T-helper 2 cell treated with Interferon-gamma antibody and Interleukin-4, amounts not matched to agents 5 μg/mL and 100 μg/mL, for 36 hours (primary cell): ENCODE measurements at places on chromosomes 1 and 21.
A peak's percentile ranks its signal among the peaks of the same experiment; 100 is the strongest.

DNA sequence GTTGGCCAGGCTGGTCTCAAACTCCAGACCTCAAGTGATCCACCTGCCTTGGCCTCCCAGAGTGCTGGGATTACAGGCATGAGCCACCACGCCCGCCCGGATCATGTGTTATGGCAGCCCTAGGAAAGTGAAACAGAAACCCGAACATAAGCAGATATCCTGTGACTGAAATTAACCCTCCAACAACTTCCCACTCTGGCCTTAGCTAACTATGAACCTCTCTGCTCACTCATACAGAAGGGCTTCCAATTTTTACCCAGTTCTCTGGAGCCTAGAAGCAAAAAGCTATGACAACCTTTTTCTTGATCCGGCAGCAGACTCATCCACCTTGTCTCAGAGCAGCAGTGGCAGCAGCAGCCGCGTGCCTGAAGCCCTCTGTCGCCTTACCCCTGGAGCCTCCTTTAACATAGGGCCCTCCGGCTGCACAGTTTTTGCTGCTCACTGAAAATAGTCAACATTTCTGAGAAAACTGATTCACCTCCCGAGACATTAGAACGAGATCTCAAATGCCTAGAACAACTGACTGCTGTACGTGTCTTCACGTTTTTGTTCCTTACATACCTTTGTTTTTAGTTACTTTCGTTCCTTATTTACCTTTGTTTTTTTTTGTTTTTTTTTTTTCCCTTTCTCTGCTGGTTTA lies 9.3 kb downstream of the CBR1 start:
- peak; percentile 32 for DNase-seq

- no peak for DNase-seq
These were observed 7.9 kb downstream of the KYAT3 start for GRCh38 chr1:88984569-88984968.

GRCh38 chr1:85134583-85135391 lies 66.0 kb downstream of the SYDE2 start:
- DNase-seq, result no peak

- DNase-seq, result no peak
These were observed 9.5 kb upstream of the GSTM3 start for GRCh38 chr1:109750241-109750882.

DNA sequence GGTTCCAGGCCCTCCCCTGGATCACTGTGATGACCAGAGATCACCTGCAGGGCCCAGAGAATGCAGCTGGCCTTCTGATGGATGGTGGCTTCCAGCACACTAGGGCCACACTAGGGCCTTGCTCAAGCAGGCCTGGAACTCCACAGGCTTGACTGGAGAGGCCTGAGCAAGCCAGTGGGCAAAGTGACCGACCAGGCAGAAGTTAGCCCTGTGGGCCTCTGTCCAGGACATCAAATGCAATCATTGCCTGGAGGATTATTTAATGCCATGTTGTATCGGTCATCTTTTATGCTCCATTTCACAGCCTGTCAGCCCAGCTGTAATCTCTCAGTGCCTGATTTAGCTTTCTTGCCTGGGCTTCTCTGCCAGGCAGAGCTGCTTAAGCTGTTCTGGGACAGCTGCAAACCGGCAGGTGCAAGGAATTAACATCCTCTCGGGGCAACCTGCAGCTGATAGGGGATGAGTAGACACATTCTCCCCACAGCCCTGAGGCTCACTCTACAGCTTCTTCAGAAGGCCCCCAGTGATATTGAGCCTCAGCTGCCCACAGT lies 17.7 kb downstream of the NENF start:
- no peak for DNase-seq

- no peak for DNase-seq
These were observed 18.8 kb downstream of the PKNOX1 start for GRCh38 chr21:42993051-42993712.

DNA sequence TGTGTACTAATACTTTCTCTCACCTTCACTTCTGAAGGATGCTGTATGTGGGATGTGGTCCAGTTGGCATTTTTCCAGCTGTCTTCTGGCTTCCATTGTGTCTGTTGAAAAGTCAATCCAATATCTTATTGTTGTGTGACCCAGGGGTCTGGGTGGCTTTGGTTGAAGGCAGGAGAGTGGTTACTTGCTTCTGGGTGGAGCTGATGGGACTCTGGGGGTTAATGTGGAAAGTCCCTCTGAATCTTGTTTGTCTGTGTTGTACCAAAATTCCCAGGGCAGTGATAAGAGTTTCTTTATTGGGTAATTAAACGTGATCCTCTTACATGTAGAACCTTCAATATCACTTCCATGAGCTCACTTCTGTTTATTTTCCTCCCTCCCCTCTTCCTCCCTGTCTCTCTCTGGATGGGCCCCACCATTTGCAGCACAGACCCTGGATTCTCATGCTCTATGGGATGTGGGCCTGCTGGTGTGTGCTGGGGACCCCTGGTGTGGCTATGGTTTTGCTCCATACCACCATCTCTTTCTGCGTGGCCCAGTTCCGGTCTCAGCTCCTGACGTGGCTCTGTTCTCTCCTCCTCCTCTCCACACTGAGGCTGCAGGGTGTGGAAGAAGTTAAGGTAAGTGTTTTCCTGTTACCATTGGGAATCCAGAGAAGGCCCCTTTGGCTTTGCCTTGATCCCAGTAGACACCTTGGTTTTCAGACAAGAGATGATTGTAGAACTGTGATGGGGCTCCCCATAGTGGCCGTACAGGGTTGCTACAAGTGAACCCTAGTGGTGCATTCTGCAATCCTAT lies 71.5 kb downstream of the HHAT start:
- peak; percentile 31 for DNase-seq

- no peak for DNase-seq
These were observed 17.8 kb downstream of the PKNOX1 start for GRCh38 chr21:42991992-42992740.

DNA sequence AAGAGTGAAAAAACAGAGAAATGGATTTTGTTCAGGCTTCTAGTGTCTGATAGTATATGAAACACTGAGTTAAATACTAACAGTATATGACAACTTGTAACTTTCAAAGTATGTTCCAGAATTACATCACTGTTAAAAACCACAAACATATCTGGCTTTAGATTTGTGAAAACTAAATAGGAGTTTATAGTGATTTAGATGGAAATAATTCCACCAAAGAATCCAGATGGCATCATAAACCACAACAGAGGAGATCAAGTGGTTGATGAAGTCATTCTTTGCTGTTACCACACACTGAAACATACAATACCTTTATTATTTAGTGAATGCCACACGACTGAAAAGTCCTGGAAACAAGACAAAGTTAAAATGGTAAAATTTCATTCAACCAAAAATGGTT lies 37.2 kb downstream of the ALG14 start:
- DNase-seq, result no peak

DNA sequence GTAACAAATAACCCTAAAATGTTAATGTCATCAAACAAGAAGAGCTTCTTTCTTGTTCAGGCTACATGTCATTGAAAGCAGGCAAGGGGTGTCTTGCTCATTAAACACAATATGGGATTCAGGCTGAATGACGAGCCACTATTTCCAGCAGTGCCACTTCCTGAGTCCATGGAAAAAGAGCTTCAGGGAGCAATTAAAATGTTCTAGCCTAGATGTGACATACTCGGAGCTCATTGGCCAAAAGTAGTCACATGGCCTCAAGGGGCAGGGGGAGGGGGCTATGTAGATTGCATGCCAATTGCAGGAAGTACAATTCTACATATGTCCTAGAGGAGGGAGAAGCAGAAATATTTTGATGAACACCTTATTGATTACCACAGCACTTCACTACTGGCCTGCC lies 685.3 kb upstream of the ADGRL2 start:
- no peak for DNase-seq

DNA sequence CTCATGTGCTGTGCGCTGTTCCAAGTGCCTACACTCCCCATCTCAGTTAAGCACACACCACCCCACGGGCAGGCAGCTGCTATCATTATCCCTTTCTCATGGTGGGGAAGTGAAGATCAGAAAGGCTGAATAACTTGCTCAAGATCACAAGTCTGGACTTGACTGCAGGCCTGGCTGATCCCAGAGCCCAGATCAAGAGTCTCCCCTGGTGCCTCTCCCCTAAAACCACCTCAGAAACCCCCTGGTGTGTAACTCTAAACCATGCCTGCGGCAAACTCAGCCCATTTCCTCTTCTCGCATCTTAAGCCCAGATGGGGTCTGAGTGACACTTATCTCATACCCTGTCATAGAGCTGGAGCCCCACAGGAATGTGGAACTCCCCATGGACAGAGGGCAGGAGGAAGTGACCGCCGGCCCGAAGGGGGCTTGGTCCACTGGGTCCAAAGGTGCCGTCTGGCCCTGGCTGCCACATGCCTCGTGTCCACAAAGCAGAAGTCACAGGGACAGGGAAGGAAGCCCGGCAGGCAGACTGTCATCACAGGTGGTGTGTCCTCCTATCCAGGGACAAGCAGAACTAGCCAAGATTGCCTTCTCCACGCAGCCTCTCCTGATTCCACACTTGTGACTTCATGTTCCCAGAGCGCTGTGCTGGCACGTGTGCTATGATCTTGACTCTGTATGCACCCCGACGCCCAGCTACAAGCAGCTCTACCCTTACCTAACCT lies 92.1 kb downstream of the SYF2 start:
- no peak for DNase-seq

DNA sequence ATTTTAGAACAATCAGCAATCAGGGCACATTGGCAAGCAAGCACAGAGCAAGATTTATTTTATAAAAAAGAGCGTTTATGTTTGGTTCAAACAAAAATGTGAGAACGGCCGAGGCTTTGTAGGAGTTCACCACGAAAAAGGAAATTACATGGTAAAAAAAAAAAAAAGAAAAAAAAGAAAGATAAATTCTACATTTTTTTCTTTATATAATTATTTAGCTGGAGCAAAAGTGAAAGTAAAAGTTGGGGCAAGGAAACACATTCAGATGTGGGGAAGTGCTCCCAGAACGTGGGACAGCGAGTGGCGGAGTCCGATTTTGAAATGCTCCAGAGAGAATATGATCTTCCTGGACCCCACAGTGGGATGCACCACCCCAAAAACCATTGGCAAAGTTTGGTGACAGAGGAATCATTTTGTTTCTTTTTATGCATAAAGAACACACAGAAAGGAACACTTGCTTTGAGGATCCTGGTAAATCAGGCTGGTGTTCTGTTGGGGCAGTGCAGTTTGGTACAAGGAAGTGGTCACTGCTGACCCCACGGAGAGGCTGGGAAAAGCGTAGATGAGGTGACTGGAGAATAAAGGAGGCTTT lies 16.3 kb upstream of the ATP5PO start:
- DNase-seq, result no peak

GRCh38 chr1:1216770-1217620 lies 3.0 kb upstream of the TNFRSF4 start:
- DNase-seq, result no peak

DNA sequence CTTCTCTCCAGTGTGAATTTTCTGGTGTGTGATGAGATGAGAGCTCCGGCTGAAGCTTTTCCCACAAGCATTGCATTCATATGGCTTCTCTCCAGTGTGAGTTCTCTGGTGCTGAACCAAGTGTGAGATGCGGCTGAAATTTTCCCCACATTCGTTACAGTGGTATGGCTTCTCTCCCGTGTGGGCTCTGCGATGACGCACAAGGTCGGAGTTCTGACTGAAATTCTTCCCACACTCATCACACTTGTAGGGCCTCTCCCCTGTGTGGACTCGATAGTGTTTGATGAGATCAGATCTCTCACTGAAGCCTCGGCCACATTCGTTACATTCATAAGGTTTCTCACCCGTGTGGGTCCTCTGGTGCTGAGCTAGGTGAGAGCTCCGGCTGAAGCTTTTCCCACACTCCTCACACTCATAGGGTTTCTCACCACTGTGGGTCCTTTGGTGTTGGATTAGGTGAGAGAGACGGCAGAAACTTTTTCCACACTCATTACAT lies 7.4 kb downstream of the ZNF436 start:
- no peak for DNase-seq

DNA sequence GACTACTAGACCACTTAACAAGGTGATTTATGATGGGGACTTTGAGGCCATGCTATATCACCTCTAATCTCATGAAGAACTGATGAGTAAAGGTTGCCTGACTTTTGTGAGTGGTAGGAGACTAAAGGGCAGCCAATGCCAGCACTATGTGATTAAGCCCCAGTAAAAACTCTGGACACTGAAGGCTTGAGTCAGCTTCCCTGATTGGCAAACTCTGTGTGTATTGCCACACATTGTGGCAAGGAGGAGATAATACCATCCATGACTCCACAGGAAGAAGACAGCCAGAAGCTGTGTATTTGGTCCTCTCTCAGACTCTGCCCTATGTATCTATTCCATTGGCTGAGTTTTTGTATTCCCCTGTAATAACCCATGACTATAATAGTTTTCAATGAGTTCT lies 413.3 kb upstream of the ZRANB2 start:
- no peak for DNase-seq

- DNase-seq, result no peak
These were observed 523.4 kb downstream of the PTBP2 start for GRCh38 chr1:97245026-97245425.

GRCh38 chr1:183806125-183806524 lies 1.2 kb downstream of the RGL1 start:
- no peak for DNase-seq

GRCh38 chr1:41656068-41656467 lies 171.6 kb upstream of the EDN2 start:
- no peak for DNase-seq

DNA sequence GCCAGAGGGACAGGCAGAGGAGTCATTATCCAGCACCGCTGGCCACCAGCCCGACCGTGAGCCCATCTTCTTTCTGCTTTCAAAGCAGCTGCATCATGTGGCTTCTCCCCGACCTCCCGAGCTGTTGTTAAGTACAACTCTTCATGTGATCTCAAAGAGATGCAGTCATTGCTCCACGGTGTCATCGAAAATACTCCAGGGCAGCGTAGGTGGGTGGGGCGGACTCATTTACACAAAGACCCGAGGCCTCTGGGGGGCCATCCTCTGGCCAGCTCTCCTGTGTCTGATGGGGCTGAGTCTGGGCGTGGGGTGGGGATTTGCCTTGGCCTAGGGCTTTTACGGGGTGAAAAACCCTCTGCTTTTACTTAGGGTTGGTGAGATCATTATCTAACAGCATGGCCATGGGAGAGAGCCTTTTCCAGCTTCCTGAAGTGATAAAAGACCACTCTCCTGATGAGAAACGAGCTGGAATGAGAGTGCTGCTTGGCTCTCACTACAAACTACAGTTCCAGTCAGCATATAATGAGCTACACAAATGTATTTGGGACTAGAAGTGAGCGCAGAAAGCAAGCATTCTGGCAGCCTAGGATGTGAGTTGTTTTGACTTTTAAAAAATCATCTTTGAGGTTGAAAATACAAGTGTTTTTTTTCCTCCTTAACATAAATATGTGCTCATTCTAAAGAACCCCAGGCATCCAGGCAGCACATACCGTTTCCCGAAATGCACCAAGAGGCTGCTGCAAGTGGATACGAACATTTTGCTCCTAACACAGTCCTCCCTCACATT lies 165.0 kb downstream of the RHOU start:
- DNase-seq, result no peak

DNA sequence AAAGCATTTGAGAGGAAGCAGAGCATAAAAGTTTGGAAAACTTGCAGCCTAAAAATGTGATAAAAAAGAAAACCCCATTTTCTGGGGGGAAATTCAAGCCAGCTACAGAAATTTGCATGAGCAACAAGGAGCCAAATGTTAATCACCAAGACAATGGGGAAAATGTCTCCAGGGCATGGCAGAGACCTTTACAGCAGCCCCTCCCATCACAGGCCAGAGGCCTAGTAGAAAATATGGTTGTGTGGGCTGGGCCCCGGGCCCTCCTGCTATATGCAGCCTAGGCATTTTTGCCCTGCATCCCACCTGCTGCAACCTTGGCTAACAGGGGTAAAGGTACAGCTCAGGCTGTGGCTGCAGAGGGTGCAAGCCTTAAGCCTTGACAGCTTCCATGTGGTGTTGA lies 299.6 kb upstream of the NCAM2 start:
- DNase-seq, result no peak
